IMR-90 (cell line): ENCODE measurements at places on chromosomes 6 and 20. TPM values are rescaled to one million over a fixed set of nuclear protein-coding genes. Genes with fewer than 3 reads are reported as not detected.

The LAMA2 gene
- total RNA-seq = 12.5 and 13.3 TPM in 2 replicates

The PGC gene
- total RNA-seq = not detected in 2 replicates

The HLA-DQA2 gene
- total RNA-seq = not detected in 2 replicates

The RIMS1 gene
- 3.3 and 3.8 TPM in 2 replicates for total RNA-seq
